Kidney glomerular epithelial cell (primary cell): ENCODE measurements at places on chromosomes 12 and 14.

- DNase-seq: no peak
Observed at GRCh38 chr12:67241482-67241881, 27.7 kb upstream of the CAND1 start.

DNA sequence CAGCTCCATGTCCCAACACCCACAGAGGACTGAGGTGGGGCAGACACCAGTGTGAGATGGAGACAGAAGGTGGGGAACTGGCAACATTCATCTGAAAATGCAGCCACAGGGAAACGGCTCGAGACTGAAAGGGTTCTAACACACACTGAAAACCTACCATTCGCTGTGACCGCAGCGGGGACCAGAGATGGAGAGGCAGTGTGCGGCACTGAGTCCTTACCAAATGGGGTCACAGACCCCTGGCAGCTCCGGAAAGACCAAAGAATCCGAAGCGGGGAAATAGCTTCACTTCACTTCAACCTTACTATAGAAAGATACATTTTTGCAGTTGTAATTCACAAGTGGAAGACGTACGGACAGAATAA is 9.6 kb downstream of the BAG5 start:
- no peak for DNase-seq

- no peak for DNase-seq
Observed at GRCh38 chr12:45638386-45638785, 91.1 kb upstream of the ARID2 start.

GRCh38 chr12:29534935-29535334 is 37.4 kb upstream of the OVCH1 start:
- no peak for DNase-seq

- no peak for DNase-seq
Observed at GRCh38 chr14:96617635-96618034, 115.5 kb downstream of the PAPOLA start.

GRCh38 chr12:123967121-123967586 is 5.5 kb downstream of the CCDC92 start:
- peak; percentile 51 for DNase-seq

DNA sequence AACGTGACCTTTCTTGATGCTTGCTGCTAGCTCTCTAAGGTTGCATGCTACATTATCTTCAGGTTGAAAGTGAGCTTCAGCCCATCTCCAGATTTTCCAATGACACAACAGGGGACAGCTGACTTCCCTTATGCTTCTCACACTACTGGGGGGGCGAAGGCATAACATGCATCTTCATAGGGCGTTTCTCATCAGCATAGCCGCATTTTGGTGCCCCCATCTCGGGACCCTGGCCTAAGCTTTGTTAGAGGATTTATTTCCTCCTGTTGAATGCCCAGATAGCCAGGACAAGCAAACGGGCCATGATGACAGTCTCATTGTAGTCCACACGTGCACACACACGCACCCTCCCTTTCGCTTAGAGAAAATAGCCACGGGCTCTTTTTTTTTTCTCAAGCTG is 30.7 kb downstream of the SSPN start:
- no peak for DNase-seq

- DNase-seq: peak; percentile 64
Observed at GRCh38 chr14:24734917-24735500, 101.0 kb upstream of the GZMB start.

DNA sequence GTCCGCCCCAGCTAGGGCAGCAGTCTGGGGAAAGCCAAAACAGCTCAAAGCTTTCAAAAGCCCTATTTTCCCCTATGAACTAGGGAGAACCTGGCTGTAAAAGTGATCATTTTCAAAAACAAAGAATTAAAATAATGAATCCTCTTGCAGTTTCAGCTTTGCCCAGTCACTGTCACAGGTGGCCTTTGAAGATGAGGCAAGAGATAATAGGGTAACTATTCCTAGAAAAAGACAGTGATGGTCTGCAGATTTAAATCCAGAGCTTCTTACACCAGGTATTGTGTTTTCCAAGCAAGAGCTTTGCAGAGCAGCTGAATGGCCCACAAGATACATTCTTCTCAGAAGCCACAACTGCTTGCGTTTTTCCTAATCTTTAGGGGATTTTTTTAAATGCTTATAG is 80.2 kb upstream of the NUDT4 start:
- no peak for DNase-seq

- no peak for DNase-seq
Observed at GRCh38 chr14:54486685-54487084, 2.1 kb downstream of the GMFB start.

DNA sequence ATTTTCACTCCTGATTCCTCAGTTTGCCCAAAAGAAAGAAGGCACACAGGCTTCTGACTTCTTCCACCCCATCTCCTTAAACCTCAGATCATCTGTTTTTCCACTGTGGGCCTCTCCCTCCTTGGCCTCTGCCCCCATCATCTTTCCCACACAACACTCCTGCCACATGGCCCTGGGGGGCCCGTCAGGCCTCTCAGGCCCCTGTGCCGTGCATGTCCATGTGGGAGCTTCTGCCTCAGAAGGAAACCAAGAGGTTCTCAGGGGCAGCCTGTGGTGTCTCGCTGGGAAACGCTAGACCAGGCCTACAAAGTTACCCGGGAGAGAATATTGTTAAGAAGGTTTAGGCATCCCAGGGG is 8.0 kb downstream of the KLHL33 start:
- DNase-seq: no peak

- DNase-seq: no peak
Observed at GRCh38 chr12:51021694-51022093, 4.5 kb downstream of the SLC11A2 start.

DNA sequence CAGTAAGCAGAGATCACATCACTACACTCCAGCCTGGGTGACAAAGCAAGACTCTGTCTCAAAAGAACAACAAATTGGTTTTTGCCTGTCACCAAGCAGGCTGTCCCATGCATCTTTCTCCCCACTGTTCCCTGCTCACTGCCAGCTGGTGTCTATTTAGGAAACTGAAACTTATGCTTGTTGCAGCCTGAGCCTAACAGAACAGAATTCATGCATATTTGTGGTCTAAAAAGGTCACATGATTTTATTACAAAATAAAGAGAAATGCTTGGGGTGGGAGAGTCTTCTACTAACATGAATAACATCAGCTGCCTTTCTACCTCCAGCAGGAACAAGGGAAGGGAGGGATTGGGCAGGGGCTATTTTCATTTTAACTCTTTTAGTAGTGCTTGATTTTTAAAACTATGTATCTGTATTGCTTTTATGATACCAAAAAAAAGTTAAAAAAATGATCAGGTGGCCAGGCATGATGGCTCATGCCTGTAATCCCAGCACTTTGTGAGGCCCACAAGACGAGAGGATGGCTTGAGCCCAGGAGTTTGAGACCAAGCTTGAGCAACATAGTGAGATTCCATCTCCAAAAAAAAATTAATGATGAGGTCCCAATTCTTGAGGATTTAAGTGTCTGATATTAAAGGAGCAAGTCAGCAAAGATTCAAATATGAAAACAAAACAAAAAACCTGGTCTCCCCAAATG is 923 bp downstream of the STAT2 start:
- peak; percentile 38 for DNase-seq

GRCh38 chr14:29861996-29862395 is 65.7 kb downstream of the PRKD1 start:
- no peak for DNase-seq

DNA sequence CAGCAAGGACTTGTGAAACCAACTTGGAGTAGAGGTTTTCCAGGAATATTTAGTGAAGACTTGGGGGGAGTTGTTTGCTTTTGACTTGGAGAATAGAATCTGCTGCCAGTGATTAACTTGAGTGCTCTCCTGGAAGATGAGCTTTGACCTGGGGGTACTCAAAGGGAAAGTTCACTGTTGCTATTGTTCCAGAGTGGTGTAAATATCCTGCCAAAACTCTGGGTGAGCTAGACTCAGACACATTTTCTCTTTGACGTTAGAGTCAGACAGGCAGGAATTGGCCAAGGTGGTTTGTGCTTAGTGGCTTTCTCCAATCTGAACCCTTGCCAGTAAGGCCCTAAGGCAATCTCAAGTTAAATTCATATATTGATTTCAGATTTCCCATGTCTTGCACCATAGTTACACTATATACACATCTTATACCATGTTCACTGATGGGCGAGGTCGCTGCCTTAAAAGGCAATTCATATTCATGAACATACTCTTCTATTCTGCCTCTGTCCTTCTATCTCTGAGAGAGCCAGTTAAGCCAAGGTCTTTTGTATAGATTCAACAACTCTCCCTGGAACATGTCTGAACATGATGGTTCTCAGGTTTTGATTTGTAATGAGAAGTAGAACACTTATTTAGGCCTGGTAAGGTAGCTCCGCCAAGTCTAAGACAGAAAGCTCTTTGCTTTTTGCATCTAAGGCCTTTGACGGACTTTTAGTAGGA is 204.6 kb upstream of the SLC38A2 start:
- no peak for DNase-seq

GRCh38 chr12:988646-989045 is 2.4 kb upstream of the ERC1 start:
- no peak for DNase-seq

DNA sequence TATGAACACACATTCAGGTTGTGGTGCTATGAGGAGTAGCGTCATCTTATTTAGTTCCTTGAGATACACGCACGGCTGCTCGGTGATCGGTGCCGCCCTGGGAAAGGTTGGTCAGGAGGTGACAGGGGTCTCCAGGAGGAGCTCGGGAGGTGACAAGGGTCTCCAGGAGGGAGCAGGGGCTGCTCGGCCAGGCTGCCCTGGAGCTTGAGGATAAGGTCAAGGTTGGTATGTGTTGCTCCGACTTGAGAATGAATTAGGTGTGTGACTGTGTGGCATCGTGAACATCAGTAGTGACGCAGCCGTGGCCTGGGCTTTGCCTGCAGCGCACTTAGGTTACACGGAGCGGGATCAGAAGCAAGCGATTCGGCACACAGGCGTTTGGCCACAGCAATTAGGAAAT is 36.2 kb downstream of the CCDC92 start:
- DNase-seq: no peak

DNA sequence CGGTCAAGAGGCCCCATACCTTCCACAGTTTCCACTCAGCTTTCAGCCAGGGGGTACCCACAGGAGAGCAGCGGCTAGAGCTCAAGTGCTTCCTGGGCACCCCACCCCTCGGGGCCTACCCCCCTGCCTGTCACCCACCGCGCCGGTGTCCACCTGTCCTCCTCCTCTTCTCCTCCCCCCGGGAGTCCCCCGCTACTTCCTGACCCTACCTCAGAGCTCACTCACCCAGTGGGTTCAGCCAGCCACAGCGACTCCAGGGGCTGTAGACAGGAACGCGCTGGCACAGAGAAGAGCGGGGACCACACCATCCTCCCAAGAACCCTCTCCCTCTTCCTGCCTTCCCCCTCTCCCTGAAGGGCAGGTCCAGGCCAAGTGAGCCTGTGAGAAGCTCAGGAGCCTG is 123.0 kb downstream of the ESRRB start:
- no peak for DNase-seq

DNA sequence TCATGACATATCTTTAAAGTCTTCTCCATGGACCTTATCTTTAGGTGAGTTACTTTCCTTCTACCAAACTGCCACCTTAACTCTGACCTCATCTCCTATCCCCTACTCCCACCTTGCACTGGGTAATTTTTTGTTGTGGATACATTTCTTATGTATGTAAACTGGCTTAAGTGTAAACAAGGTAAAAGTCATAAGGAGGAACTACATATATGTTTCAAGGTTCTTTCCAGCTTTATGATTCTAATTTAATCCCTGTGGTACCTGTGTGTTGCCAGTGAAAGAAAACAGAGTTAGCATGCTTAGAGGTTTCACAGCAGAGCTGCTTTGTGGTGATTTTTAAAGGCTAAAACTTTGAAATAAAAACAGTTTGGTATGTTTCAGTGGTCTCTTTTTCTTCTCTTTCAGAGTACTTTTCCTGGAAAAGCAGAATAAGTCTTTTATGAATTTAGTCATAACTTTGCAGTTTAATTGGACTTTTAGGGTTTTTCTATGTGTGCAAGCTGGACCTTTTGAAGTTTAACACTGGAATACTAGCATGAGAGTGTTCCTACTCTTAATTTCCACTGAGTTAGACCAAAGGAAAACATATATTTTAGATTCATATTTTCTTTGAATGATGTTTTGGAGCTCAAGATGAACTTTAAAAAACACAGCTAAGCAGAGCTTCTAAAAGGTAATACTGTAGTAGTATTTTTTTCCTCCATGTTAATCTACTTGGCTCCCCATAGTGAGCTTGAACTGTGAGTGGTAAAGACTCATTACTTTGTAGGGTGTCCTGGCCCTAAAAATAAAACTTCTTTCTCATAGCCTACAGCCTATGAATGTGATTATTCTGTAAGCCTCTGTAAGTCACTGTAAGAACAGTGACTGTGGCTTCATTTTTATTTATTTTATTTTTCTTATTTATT is 105.4 kb downstream of the FUT8 start:
- no peak for DNase-seq

DNA sequence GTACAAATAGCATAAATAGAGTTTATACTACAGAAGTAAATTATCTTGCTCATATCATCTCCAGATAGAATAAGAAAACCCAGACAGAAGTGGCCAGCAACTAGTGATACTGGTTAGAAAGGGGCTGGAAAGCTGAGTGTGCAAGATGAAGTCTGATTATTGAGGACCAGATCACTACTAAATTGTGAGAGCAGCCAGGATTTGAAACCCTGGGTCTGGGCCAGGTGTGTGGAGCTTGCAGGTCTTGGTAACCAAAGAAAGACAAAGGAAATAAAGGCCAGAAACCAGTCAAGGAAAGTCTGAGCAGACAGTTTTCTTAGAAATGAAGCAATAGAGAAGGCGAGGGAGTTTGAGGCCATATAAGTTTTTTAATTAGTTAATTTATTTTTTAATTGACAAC is 611.8 kb downstream of the ETNK1 start:
- no peak for DNase-seq

DNA sequence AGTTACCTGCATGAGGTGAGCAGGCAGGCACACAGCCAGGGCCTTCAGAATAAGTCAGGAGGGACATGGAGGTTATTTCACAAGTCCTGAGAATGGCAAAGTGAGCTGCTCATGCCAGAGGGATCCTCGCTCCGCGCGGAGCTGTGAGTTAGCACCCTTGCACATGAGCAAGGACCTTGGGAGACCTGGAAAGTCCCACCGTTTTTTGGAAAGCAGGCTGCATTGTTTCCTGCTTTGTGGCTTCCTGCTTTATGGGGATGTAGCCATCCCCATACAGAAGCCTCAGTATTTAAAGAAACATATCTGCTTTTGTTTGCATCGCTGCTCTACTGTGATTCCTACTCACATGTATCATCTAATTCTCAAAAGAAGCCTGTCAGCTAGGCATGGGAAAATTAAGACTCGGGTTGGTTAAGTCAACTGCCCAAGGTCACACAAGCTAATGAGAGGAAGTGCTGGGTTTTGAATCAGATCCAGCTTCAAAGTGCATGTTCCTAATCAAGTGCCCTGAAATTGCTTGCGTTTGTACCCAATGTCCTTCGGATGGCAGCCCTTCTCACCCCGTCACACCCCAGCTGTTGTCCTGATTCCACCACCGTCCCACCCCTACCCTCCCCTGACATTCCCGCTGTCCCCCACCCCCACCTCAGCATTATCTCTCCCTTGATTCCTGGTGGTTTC is 106.2 kb downstream of the CRACR2A start:
- no peak for DNase-seq

- no peak for DNase-seq
Observed at GRCh38 chr14:62247266-62247665, 485.0 kb downstream of the SNAPC1 start.

- peak; percentile 62 for DNase-seq
Observed at GRCh38 chr14:64303471-64303917, 9.3 kb upstream of the ESR2 start.

GRCh38 chr12:40614923-40615322 is 77.3 kb upstream of the CNTN1 start:
- no peak for DNase-seq

- peak; percentile 91 for DNase-seq
Observed at GRCh38 chr14:73662487-73662943, 17.7 kb downstream of the DNAL1 start.

- DNase-seq: no peak
Observed at GRCh38 chr12:93916402-93916801, 232.0 kb upstream of the PLXNC1 start.
